ENCODE measurements at places on chromosomes 7 and 10. TPM values are rescaled to one million over a fixed set of nuclear protein-coding genes. Genes with fewer than 3 reads are reported as not detected.

DNA sequence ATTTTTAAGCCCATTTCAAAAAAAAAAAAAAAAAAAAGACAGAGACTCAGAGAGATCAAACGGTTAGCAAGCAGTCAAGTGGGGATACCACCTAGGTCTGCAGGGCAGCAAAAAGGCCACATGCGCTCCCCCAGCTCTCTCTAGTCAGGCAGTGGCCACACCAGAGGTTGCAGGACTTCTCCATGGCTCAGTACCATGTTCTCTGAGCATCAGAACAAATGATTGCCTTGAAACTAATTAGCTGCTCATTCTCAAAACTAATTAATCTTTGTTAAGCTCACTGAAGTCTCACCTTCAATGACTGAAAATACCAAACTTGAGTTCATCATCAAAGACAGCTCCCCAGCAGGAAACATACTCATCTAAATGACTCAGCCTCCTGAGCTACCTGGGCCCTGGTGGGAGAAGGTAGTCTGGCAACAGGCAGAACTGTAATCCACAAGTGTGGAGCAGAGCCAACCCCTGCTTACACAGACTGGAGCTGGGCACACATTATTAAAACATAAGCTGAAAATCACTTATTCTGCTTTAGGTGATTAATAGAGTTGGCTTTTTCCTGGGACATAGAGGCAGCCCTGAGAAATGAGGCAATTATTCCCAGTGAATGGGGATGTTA, 319.6 kb downstream of the GRID1 start:
- H3K4me1 ChIP-seq: peaks cover 9% of the 10 kb centered on the region
- H3K27ac ChIP-seq: no peak overlapping the region
- peaks cover 17% of the 10 kb centered on the region for H3K27me3 ChIP-seq
- no peaks in the 10 kb centered on the region for H3K36me3 ChIP-seq

GRCh38 chr7:113161050-113161449, 42.7 kb upstream of the SMIM30 start:
- H3K4me3 ChIP-seq: no peak overlapping the region
- no peaks in the 10 kb centered on the region for H3K36me3 ChIP-seq
- no peaks in the 10 kb centered on the region for H3K27me3 ChIP-seq
- no peaks in the 10 kb centered on the region for H3K4me1 ChIP-seq
- H3K27ac ChIP-seq: no peak overlapping the region

- no peak for DNase-seq
- no peaks in the 10 kb centered on the region for H3K27me3 ChIP-seq
- no peak overlapping the region for H3K27ac ChIP-seq
- peak overlapping the region; percentile 37 for H3K4me3 ChIP-seq
These were observed 40.3 kb downstream of the NRCAM start for GRCh38 chr7:108415821-108416536.

Gene CALN1
- total RNA-seq: not detected

DNA sequence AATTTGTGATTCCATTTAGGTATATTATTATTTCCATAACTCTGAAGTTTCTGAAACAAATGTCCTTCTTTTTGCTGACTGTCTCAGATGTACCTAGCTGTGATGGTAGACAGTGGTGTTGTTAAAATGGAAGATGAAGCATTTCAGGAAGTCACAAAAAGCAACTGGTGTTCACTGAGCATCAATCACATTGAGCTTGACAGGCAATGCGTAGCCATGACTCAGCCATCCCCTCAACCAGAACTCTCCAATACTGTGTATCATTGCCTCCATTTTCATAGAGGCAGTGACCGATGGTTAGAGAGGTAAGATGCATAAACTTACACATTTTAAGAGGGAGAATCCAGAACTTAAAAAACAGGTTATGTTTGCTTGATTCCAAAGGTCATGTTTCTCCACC, 434.0 kb downstream of the INHBA start:
- no peaks in the 10 kb centered on the region for H3K36me3 ChIP-seq
- DNase-seq: no peak
- no peaks in the 10 kb centered on the region for H3K27me3 ChIP-seq
- no peaks in the 10 kb centered on the region for H3K4me1 ChIP-seq
- H3K27ac ChIP-seq: no peak overlapping the region

- no peaks in the 10 kb centered on the region for H3K27me3 ChIP-seq
- no peak for DNase-seq
- H3K36me3 ChIP-seq: peaks cover 20% of the 10 kb centered on the region
These were observed 38.2 kb downstream of the WDR37 start for GRCh38 chr10:1094112-1095057.

DNA sequence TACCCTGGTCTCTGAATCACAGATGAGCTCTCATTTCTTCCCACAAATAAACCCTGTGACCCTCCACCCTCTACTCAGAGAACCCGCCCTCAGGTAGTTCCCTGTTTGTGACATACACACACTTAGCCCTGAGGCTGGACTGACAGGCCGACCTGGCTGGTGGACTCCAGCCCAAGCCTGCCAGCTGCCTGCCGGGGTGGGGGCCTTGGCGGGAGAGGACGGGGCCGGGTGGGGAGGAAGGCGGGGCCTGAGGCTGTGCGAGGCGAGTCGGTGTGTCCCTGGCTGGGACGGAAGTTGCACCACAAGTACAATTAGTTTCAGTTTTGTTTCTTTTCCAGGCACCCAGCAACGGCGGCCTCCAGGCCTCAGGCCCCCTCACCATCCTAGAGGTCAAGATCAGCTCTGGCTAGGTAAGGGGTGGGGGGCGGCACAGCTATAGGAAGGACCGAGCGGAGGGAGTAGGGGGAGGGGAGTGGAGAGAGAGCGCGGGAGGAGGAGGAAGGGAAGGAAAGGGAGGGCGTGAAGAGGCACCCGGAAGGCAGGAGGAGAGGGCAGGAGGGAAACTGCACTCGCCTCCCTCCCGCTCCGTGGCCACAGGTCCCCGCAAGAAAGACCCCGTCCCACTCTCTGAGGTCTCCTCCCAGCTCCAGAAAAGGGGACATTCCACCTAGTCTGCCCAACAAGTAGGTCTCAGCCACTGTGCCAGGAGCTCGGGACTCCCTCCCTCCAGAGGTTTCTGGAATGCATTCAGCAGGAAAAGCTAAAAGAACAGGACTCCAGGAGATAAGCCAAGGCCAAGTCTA, at the start of gene TRIM56:
Gene TRIM56 (plus strand): TSS at position 320 of the 803 bp plus-strand sequence. CDS start 1,832 bp downstream, outside the sequence.
- H3K4me3 ChIP-seq: peak within 1 kb of the TSS; percentile 99
- peak; percentile 84 for DNase-seq
- peak within 1 kb of the TSS; percentile 100 for H3K27ac ChIP-seq
- peaks cover 15% of the 10 kb centered on the region for H3K36me3 ChIP-seq
- peaks cover 16% of the 10 kb centered on the region for H3K4me1 ChIP-seq

GRCh38 chr7:118352867-118353453, 128.5 kb downstream of the ANKRD7 start:
- H3K27me3 ChIP-seq: peaks cover 3% of the 10 kb centered on the region
- DNase-seq: no peak
- H3K36me3 ChIP-seq: no peaks in the 10 kb centered on the region
- no peaks in the 10 kb centered on the region for H3K4me1 ChIP-seq
- H3K27ac ChIP-seq: no peak overlapping the region

DNA sequence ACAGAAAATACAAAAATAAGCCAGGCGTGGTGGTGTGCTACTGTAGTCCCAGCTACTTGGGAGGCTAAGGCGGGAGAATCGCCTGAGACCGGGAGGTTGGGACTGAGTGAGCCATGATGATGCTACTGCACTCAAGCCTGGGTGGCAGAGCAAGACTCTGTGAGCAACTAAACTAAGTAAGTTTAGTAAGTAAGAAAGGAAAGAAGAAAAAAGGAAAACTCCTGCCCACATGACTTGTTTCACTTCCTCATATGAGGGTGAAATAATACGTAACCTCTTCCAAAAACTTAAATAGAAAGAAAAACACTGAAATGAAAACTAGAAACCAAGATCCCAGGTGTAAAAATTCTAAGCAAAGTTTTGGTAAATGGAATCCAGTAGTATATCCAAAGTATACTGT, 79.6 kb downstream of the LARP4B start:
- H3K4me3 ChIP-seq: peak overlapping the region; percentile 4
- H3K36me3 ChIP-seq: peaks cover 52% of the 10 kb centered on the region
- DNase-seq: no peak
- H3K27ac ChIP-seq: peak overlapping the region; percentile 7

Gene EIF5AL1
- total RNA-seq: 0.94 TPM

GRCh38 chr10:90905925-90906324, 15.0 kb downstream of the ANKRD1 start:
- H3K27me3 ChIP-seq: no peaks in the 10 kb centered on the region
- DNase-seq: no peak
- H3K36me3 ChIP-seq: peaks cover 12% of the 10 kb centered on the region
- no peak overlapping the region for H3K27ac ChIP-seq
- no peak overlapping the region for H3K4me3 ChIP-seq

Gene RAB18
- total RNA-seq: 64.0 TPM

DNA sequence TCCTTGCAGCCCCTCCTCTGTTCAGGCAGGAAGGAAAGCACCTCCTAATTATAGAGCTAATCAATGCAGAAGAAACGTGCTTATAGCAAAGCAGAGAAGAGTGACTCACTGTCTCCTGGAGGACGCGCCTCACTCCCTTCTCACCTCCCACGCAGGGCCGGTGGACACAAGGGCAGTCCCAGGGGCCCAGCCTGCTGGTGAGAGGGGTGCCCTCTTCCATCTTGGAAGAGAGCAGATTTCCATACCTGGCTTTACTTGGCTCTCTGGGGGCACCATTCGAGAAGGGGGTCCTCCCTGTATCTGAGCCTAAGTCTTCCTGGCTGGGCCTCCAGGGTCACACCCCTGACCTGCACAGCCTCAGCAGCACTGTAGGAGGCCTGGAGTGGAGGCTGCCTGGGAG, 55.8 kb downstream of the RASGEF1A start:
- peak; percentile 26 for DNase-seq
- H3K27me3 ChIP-seq: no peaks in the 10 kb centered on the region
- H3K36me3 ChIP-seq: no peaks in the 10 kb centered on the region
- no peaks in the 10 kb centered on the region for H3K4me1 ChIP-seq
- H3K27ac ChIP-seq: no peak overlapping the region

Measured in activated naive CD8-positive, alpha-beta T cell treated with anti-CD3 and anti-CD28 coated beads, Interleukin-2, amount 10 ng/mL, durations not matched to agents 7 days and 5 days (primary cell).